ENCODE measurements at places on chromosomes 3 and 15.

DNA sequence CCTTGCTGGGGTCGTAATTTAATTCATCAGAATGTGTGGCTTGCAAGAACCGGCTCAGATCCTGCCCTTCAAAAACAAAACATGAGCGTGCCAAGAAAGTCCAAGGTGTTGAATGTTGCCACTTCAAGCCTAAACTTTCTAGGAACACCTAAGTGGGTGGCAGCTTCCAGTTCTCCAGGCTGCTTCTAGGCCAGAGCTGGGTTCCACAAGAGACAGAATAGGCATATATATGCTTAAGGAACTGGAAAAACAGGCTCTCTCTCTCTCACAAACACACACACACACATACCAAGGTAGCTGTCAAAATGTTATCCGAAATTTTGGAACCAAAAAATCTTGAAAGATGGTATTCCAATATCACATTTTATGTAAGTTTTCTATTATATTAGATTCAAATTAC lies 890 bp upstream of the ADIPOQ start:
- no peak for DNase-seq

- DNase-seq: peak; percentile 49
These were observed 2.7 kb upstream of the ALS2CL start for GRCh38 chr3:46695962-46696894.

- DNase-seq: no peak
These were observed at the start of gene ALG1L2 for GRCh38 chr3:130081351-130081881. ALG1L2 (plus strand) TSS chr3:130081831; CDS start chr3:130082017, 186 bp downstream.

DNA sequence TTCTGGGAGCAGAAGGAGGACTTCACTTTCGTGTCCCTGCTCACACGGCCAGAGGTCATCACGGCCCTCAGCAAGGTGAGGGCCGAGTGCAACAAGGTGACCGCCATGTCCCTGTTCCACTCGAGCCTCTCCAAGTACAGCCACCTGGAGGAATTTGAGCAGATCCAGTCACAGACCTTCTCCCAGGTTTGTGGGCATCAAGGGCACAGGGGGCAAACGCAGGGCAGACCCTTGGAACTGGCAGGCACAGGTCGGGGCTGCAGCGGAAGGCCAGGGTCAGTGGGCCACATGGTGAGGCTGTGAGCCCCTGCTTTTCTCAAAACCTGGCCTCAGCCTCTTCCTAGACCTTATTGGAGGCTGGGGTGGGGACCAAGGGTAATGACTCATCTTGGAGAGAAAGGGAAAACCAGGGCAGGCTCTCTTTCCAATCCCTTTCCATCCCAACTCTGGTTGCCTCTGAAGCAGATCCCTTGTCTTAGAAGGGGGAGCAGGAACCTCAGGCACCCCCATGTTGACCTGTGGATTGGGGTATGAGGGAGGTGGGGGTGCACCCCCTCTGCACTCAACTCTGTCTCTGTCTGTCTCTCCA lies 29.5 kb downstream of the DNAH1 start:
- no peak for DNase-seq

DNA sequence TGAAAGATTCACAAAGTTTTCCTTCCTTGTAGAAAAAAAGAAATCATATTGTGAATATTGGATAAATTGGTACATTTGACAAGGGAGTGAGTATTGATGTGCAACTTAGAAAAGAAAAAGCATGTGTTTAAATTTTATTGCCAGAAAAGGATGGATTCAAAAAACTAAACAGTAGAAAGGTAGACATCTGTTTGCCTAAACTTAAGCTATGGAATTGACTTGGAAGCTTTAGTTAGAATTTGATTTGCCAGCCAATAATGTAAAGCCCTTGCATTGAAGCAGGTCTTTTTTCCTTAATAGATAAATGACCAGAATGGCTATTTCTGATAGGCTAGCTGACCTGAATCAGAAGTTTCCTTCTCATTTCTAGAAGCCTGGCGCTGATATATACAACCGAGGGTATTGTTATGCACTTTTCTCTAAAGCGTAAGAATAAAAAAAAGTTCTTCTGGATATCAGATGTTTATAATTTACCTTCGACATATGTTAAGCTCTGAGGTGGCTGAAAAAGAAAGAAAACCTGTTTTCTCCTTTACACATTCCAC lies 4.2 kb downstream of the RARB start:
- DNase-seq: peak; percentile 54

DNA sequence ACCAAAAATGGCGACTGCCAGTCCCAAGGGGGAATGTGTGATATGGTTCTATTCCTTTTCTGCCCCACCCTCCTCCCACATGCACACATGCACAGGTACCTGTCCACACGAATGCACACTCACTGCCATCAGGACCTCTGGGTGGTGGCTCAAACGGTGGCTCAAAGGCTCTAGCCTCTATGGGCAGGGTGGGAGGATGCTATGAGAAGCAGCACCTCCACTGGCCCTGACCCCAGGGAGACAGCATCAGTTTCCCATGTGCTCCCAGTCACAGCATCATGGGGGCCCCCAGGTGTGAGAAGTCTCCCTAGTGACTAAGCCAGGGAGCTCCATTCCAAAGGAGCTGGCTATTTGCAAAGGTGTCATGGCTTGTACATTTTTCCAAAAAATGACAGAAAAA lies 15.9 kb downstream of the SEMA3G start:
- no peak for DNase-seq

GRCh38 chr15:97791824-97792792 lies 168.4 kb upstream of the ARRDC4 start:
- DNase-seq: no peak

DNA sequence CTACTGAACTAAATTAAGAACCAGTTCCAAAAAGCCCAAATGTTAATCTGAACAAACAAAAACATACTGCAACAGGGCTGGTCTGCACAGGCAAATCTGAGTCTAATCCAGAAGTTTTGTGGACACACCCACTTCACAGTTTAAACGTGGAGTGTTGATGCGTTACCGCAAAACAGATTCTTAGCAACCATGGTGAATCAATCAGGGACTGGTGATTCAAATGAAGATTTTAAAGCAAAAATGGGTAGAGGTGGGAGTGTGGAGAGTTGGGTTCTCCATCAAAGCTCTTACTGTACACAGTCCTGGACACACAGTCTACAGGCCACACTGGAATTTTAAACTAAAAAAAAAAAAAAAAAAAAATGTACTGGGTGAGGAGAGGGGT lies 5.2 kb downstream of the ANXA2 start:
- peak; percentile 85 for DNase-seq

DNA sequence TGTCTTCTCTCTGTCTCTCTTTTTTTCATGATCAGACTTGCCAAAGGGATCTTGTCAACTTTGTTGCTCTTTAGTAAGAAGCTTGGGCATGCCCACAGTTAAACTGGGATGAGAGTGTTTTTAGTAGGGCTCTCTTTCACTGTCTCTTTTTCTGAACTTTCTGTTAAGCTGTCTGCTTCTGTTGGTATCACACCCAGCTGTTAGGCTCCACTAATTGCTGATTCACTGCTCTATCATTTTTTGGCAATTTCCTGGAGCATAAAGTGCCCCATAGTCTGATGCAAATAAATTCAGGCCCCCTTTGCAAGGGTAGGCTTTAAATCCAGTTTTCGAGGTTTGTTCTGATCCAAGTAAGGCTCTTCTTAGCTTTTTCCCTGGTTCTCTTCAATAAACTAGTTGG lies 360.4 kb upstream of the ADAMTS9 start:
- no peak for DNase-seq

DNA sequence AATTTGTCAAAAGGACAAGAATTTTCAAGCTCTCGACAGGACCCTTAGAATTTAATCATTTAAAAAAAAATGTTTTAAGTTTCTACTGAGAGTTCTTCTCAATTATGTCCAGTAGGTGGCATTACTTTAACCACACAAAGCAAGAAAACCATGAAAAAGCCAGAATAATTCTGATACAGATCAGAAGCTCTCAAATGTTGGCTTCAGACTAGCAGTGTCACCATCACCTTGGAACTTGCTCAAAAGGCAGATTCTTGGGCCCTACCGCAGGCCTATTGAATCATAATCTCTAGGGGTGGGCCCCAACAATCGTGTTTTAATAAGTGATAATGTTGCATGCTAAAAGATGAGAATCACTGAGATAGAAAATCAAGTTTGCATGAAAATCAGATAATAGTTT lies 99.5 kb upstream of the KCNMB2 start:
- peak; percentile 72 for DNase-seq

DNA sequence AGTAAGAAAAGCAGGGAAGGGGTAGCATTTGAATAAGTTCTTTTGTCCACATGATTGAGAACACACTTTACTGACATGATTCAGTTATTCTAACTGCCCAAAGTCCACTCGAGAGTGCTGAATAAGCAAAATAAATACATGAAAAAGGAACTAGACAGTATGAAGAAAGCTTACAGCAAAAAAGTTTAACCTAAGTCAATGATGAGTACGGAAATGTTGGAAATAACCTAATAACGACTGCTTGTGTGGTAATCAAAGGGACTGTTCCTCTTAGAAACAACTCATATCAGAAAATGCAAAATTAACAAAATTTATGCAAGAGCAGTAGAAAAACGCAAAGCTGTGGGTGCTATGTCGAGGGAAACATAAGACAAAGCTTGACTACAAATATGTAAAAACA lies 36.6 kb downstream of the DMXL2 start:
- no peak for DNase-seq

Data from choroid plexus epithelial cell (primary cell).